ENCODE measurements at places on chromosomes 3 and 15.

DNA sequence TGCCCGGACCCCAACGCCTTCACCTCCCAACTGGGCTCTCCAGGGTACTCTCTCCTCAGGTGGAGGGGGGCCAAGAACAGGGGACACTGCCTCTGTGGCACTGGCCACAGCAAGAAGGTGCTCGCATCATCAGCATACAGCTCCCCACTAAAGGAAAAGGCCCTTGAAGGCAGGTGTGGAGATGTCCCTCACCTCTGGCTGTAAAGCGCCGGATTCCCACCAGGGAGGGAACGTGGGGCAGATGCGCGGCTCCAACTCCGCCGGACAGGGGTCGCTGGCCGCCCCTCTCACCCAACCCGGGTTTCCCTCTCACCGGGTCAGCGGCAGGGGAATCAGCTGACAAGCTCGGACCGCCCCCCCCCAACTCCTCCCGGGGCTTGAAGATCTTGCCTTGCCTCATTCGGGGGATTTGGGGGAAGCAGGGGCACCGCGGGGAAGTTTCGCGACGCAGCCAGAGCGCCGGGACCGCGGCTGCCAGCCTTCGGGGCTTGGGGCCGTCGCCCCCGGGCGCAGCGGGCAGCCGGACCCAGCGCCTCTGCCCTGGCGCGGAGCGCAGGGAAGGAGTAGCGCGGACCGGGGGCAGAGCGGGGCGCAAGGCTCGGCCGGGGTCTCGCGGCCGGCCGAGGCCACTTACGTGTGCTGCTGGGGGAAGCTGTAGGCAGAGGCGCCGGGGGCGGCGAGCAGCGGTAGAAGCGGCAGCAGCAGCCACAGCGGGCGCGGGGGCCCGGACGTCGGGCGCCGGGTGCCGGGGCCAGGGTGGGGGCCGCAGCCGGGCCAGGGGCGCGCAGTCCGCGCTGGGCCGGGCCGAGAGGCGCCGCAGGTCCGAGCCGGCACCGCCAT lies 630 bp downstream of the CACNA2D2 start:
- DNase-seq = no peak

- no peak for DNase-seq
These were observed 9.3 kb upstream of the FBLN2 start for GRCh38 chr3:13539671-13540070.

GRCh38 chr15:78167227-78167888 lies 18.2 kb downstream of the IDH3A start:
- DNase-seq = no peak

DNA sequence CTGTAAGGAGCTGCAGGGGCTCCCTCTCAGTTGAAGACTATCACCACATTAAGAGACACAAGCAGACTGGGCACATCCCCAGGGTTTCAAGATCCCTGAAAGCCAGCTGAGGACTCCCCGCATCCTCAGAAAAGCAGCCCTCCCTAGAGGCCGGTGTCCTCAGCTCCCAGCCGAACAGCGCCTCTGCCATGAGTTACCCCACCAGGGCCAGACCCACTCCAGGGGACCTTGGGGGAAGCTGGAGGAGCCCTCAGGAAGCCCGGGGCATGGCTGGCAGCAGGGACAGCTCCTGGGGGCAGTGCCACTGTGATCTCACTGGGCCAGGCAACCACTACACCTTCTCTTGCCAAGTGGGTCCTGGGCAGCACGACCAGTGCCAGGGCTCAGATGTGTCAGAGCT lies 8.1 kb downstream of the KLF15 start:
- no peak for DNase-seq

GRCh38 chr3:139355476-139355875 lies 11.7 kb downstream of the MRPS22 start:
- DNase-seq = no peak

- DNase-seq = no peak
These were observed 284.1 kb upstream of the STT3B start for GRCh38 chr3:31248563-31248992.

- DNase-seq = no peak
These were observed 52.3 kb upstream of the ADAMTS9 start for GRCh38 chr3:64739971-64740631.

GRCh38 chr3:14508966-14509795 lies 31.0 kb downstream of the GRIP2 start:
- DNase-seq = peak; percentile 57

DNA sequence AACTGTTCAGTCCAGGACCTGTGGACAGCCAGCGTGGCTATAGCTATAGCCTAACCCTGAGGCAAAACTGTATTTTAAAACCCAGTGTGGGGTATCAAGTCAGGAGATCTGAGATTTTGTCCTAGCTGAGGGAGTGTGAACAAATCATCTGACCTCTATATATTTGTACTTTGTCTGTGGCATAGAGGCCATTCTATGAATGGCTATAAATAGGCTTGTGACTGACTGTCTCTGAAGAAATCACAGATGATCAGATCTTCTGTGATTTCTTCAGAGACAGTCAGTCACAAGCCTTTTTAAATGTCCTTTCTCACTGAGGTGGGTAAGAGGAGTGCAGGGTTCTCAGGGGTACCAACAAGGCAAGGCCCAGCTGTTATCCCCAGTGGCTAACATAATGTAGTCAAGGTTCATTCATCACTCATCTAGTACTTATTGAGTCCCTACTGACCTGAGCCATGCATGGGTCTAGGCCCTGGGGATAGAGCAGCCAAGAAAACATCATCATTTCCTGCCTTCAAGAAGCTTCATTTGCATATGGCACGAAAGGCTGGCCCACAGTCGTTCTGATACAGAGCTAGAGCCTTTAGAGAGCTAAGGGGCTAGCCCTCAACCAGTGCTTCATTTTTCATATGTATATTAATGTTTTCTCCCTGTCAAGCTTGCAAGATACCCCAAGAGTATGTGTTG lies 53.3 kb downstream of the TIPARP start:
- no peak for DNase-seq

- no peak for DNase-seq
These were observed 210.8 kb downstream of the CGGBP1 start for GRCh38 chr3:87848003-87848402.

- DNase-seq = no peak
These were observed 345.6 kb downstream of the NLGN1 start for GRCh38 chr3:173743111-173743510.

DNA sequence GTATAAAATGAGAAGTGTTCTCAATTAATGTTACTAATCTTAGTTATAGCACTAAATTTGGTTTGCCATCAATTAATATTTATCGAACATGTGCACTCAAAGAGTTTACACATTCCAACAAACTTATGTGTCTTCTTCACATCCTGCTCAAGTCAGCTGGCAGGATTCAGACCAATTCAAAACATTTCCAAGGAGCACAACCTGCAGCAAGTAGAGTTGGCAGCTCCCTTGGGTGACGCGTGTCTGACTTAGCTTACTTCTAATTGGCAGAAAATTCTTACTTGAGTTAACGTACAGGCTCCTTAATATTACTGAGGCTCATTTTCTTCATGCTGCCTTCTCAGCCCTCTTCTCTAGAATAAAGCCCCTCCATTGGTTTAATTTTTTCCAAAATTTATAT lies 110.4 kb upstream of the PFN2 start:
- no peak for DNase-seq

- DNase-seq = no peak
These were observed 24.3 kb downstream of the IRAK2 start for GRCh38 chr3:10188804-10189556.

DNA sequence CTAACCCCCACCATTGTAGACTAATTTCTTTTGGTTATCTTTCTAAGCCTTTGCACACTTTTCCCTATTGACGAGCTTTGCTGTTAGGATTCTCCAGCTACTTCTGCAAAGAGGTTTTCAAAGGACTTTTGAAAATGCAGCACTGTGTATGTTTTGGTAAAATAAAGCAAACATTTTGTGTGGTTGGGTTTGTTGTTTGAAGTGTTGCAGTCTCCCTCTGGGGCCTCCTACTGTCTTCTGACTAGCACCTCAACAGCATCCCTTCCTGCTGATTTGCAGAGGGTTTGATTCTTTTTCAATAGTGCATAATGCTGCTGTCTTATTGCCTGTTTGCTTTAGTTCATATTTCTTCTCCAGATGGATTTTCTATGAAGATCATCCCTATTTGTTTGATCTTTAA lies 775.1 kb upstream of the CFAP20DC start:
- DNase-seq = no peak

- no peak for DNase-seq
These were observed 42.9 kb downstream of the CFAP20DC start for GRCh38 chr3:59006634-59007517.

- DNase-seq = no peak
These were observed 2.4 kb upstream of the C3orf20 start for GRCh38 chr3:14672588-14672987.

- DNase-seq = no peak
These were observed 121.1 kb downstream of the ROBO2 start for GRCh38 chr3:77160931-77161497.

GRCh38 chr3:193620650-193621049 lies 27.6 kb downstream of the OPA1 start:
- no peak for DNase-seq

DNA sequence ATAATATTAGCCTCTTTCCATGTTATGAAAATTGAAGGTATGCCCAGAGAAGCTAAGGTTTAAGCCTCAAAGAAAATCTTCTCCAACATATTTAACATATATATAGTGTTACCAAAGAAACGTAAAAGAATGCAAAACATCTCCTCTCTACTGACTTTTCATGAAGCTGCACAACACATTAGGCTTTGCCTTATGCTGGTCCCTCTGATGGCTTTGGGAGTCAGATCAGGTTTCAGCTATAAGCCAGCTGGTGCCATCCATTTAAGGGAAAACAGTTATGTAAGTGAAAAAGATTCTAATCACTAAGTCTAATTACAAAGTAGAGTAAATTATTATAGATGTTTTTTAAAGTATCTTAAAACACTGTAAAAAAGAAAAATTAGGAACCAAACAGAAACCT lies 410.5 kb downstream of the LSAMP start:
- DNase-seq = no peak

DNA sequence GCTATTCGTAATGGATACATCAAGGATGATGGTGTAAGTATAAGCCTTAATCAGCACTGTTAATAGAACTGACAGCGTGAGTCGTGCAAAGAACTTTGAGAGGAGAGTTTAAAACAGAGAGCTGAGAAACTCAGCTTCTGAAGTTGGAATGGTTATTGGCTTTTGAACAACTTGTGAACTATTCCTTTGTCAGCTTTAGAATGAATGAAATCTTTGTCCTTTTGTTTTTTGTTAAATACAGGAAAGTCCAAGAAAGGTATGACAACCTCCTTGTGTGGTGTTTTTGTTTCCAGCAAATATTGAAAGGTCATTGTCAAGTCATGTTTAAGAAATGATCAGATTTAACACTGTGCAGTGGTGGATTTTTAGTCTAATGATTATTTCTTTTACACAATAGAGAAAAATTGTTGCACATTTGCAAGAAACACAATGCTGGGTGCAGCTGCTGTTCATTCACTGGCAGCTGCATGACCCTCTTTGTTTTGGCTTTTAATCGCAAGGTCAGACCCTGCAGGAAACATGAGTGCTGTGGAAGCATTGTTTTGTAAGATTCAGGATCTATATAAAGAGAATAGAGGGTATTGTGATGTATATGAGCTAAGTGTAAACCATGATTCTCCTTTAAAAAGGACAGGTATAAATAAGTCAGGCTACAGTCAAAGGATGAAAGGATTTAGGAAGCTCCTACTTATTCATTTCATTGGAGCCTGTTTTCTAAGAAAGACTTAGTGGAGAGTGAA lies 21.7 kb upstream of the ABHD10 start:
- DNase-seq = no peak

DNA sequence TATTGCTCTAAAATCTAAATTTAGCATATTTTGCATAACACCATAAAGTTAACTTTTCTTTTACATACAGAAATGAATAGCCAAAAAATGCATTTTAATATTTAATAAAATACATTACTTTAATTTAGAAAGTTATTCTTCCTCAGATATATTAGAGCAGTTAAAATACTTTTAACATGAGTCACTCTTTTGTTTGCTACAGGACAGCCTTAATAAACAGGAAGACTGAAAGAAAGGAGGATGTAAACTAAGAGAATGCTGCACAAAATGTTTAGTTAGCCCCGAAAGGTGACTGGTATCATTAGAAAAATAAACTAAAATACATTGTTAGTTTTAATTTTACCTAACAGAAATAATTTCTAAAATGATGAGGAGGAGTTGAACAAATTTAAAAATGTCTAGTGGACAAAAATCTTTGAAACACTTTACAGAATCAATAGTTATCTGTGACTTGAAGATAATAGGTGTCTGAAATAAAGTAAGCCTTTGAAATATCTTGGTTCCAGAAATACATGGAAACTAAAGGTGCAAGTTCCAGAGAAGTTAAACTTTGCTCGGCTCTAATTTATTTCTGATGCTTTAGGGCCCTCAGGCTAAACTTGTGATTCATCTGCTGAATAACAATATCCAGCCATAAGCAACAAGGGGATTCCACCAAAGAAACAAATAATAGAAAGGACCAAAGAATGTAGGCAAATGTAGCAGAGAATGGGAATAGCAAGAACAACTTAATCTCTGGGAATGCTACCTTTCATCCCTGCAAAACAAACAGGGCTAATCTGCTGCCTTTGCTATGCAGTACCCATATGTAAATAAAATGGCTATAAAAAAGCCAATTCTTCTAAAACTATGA lies 138.3 kb upstream of the UBP1 start:
- no peak for DNase-seq

DNA sequence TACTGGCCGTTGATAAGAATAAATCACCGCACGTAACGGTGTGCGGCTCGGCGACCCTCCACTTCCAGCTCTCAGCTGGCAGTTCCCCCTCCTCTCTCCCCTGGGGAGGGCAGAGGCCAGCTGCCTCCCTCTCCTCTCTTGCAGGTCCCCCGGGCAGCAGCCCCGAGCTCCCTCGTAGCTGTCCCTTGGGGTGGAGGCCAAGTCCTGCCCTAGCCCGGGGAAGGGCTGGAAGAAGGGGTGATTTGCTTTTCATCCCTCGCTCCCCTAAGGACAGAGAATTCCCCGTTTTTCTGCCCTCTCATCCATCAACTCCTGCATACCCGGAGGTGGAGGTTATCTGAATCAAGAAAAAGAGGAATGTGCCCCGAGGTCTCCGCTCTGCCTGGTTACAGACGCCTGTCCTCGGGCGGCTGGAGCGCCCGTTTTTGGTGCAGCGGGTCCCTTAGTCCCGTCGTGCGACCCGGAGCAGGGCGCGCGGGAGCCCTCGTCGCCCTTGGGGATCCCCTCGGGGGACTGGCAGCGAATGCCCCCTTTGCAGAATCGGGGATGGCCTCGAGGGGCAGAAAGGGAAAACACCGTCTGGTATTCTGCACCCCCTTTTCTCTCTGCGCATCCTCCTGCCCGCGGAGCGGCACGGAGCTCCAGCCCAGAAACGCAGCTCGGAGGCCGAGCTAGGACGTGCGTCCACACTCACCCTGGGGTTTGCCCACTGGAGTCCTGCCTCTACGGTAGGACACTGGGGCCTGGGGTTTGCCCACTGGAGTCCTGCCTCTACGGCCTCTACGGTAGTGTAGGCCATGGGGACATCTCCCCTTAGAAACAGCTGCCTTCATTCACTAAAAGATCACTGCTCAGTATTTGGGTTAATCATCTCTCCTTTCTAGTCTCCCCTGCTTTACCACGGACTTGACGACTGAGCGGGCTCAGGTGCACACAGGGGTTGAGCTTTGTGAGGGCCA lies 2.2 kb downstream of the PTPRG start:
- DNase-seq = no peak
